NK-92 treated with Interleukin-12 subunit alpha and Interleukin-12 subunit beta, amount 100 ng/mL, for 24 hours (cell line): ENCODE measurements at places on chromosomes 1 and 21.

DNA sequence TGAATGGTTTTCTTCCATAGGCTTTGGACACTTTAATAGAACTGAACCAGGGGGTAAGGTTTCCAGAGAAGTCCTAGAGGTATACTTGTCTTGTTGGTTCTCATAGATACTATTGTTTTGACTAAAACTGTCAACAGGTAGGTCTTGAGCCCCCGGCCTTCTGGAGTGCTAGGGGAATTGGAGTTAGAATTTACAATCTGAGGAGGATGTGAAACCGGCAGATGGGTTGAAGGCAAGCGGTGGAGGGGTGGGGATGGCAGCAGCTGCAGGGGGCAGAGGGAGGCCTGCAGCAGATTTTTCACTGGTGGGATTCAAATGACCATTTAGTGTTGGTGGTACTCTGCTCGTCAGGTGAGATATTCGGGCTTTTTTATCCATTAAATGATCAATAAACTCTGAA, 4.3 kb upstream of the CD1D start:
- DNase-seq, result no peak

DNA sequence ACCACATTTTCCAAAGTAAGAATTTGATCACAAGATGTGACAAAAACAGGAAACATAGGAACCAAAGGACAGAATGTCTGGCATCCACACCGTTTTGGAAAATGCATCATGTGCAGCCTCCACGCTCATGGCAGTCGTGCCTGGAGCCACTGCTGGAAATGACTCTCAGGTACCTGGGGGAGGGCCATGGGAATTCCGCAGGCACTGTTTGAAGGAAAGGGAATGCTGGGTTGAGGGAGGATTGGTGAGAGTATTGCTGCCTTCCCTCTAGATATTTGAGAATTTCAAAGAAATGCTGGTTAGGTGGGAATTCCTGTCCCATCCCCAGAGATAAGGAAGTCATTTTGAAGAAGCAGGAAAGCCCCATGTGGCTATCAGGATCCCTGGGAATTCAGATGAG, 10.8 kb downstream of the SLAMF1 start:
- DNase-seq, result no peak

DNA sequence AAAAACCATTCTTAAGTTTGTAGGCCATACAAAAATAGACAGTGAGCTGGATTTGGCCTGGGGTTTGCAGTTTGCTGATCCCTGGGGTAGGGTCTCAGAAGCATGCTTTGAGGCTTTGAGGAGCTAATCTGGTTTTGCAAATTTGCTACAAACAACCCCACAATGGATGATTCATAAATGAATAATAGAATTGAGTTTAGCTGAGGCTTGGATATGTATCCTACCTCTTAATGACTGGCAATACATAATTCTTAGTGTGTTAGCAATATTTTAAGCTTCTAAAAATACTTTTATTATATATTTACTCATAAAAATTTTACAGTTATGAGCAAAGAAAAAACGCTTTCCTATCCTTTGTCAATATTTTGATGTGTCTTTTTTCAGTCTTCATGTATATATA, 50.6 kb downstream of the ROR1 start:
- DNase-seq, result no peak

- DNase-seq, result no peak
Measured at GRCh38 chr21:46195595-46196195, 11.4 kb upstream of the SPATC1L start.

DNA sequence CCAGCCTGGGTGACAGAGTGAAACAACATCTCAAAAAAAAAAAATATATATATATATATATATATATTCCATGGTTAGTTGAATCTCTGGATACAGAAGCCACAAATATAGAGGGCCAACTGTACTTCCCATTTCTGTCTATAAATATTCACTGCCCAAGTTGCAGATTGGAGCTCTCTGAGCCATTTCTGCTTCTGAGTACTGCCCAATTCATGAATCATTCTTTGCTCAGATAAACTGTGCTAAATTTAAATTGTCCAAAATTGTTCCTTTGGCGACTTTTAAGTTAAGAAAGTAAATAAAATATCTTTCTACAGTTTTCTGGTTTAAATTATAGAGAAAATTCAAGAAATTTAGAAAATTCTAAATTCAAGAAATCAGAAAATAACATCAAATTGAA, 23.2 kb upstream of the C1orf146 start:
- no peak for DNase-seq

GRCh38 chr1:203307641-203308126, 2.4 kb downstream of the BTG2 start:
- DNase-seq, result no peak

DNA sequence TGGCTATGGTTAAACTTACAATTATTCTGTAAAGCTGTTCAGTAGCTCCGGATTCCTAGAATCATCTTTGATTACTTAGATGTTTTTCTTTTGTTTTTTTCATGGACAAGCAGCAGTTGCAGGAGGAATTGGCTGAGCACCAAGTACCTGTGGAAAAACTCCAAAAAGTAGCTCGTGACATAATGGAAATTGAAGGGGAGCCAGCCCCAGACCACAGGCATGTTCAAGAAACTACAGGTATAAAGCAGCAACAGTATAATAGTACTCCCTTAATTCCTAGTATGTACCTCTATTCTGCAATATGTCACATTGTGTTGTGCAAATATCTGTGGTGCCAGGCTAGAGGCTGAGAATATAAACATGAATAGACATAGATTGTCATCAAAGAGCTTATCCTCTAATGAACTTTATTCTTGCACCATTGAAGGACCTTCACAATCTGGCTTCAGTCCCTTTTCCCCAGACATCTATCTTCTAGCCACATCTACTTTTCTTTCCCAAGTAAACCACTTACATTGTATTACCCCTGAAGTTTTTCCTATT, 132.3 kb upstream of the BMP8A start:
- DNase-seq, result no peak
